ENCODE measurements at places on chromosomes 6 and 20.
A peak's percentile ranks its signal among the peaks of the same experiment; 100 is the strongest.

- no peak for DNase-seq
These were observed 19.7 kb downstream of the ZBP1 start for GRCh38 chr20:57600320-57601210.

GRCh38 chr6:26172608-26172968 is 85.4 kb downstream of the HFE start:
- peak; percentile 63 for DNase-seq

DNA sequence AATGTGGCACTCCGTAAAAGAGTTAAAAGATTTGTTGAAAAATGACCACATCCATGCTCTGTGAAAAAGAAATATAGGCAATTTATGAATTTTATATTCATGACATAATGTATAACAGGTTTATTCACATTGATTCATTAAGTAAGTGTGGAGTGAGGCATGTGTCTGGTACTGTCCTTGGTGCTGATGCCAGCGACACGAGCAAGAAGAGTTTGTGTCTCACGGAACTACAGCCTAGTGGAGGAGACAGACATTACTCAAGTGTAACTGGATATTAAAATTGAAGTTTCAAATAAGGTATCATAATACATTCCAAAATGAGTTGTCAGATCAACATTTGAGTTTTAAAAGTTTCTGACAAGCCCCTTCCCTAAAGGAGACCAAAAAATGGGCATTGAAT is 158.2 kb upstream of the PRND start:
- DNase-seq = peak; percentile 2

- DNase-seq = no peak
These were observed 336.0 kb downstream of the SYNE1 start for GRCh38 chr6:152301021-152301764.

DNA sequence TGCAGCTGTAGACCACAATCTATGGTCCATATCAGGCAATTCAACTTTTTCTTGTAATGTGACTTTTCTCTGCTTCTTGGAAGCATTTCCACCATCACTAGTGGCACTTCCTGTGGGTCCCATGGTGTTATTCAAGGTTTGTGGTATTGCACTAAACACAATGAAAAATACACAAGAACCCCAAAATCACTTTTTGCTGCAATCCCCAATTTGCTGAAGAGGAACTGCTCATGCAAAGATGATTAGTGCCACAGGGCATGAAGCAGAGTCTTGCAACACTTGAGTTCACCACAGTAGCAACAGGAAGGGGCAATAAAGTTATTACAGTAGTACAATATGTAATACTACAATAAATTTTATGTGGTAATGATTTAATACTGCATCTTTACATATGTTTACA is 16.8 kb upstream of the TAAR1 start:
- no peak for DNase-seq

DNA sequence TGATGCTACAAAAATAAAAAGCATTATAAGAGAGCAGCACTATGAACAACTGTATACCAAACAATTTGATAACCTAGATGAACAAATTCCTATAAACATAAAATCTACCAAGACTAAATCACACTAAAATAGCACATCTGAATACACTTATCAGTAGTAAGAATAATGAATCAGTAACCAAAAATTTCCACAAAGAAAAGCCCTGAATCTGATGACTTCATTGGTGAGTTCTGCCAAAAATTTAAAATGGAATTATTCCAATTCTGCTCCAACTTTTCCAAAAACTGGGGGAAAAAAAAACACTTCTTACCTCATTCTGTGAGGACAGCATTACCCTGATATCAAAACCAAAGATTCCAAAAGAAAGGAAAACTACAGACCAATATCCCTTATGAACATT is 206.2 kb downstream of the WDR27 start:
- DNase-seq = no peak

DNA sequence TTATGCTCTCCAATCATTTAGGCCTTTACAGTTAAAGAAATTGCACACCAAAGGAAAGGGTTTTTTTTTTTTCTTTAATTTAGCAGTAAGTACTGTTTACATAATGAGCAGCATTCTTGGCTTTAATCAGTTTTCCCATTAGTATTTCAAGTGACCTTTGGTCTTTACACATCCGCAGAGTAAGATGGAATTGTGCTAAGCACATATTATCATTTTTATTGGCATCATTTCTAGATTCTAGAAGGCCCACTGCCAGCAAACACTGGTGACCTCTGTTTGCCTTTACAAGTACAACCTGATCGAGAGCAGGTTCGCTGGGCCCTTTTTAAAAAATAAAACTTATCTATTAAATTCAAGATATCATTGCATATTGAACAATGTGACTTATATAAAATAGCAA is 104.3 kb downstream of the ADGRG6 start:
- no peak for DNase-seq

DNA sequence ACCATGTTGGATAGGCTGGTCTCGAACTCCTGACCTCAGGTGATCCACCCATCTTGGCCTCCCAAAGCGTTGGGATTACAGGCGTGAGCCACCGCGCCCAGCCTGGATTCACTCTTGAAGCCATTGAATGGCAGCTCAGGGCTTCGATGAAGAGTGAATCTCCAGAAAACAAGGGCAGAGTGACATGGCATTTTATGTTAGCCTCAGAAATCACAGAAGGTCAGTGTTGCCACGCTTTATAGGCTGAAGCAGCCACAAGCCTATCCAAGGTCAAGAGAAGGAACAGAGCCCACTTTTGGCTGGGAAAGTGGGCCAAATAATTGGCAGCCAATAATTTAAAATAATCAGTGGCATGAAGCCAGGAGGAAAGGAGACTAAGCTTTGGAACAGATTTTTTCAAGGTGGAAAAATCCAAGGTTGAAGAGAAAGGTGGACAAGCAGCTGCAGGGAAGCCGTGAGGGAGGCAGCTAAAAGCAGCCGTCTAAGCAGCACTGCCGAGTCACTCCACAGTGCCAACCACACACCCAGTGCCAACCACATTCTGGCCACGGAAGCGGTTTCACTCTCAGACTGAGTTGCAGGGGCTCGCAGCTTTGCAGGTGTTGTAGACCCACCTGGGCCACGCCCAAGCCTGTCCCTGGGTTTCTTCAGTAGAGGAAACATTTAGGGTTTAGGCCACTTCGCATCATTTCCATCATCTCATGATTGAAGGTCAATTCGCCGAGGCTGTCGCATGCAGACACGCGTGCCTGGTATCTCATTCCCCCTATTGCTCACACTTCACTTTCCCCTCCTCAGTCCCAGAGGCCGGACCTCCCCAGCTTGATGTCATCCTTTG is 17.4 kb upstream of the AVP start:
- DNase-seq = peak; percentile 52

- no peak for DNase-seq
These were observed 129.6 kb upstream of the BEND3 start for GRCh38 chr6:107244742-107245480.

DNA sequence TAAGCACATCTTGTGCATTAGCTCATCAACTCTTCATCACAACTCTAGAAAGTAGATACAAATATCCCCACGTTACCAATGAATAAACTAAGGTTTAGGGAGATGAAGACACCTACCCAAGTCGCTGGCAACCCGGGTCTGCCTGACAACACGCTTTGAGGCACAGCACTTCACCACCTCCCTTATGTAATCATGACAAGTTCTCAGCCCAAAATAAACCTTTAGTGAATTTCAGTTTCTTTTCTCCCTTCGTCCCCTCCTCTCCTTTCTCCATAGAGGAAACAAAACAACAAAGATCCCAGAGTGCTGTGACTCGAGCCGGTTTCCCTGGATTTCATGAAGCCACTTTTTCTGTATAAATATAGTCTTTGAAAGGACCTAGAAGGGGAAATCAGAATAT is 105.4 kb downstream of the MAFB start:
- no peak for DNase-seq

- no peak for DNase-seq
These were observed 14.5 kb downstream of the TAF4 start for GRCh38 chr20:62051144-62051543.

GRCh38 chr6:157650801-157651200 is 172.2 kb upstream of the SNX9 start:
- no peak for DNase-seq

- no peak for DNase-seq
These were observed 205.2 kb downstream of the FARS2 start for GRCh38 chr6:5466281-5467136.

All from CD4-positive, alpha-beta T cell treated with Interleukin-17A for 1 hour (primary cell).